ENCODE measurements at places on chromosomes 5 and 9.

DNA sequence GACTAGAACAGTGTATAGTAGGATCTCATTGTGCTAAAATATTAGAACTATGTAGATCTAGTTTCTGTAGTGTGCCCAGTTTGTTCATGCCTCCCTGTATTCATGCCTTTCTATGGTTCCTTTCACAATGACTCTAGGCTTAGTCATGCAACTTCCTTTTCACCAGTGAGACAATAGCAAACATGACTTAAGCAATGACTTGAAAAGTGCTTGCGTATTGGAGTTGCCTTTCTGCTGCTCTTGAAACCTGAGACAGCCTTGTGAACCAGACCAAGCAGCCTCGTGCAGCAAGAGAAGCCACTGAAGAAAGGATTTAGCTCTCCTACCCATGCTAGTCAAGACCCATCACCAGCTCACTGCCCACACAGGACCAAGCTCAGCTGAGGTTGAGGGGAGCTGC lies 294.5 kb upstream of the TAS2R1 start:
- DNase-seq: no peak

- no peak for DNase-seq
These were observed 483.3 kb downstream of the ARHGEF28 start for GRCh38 chr5:74109344-74109743.

DNA sequence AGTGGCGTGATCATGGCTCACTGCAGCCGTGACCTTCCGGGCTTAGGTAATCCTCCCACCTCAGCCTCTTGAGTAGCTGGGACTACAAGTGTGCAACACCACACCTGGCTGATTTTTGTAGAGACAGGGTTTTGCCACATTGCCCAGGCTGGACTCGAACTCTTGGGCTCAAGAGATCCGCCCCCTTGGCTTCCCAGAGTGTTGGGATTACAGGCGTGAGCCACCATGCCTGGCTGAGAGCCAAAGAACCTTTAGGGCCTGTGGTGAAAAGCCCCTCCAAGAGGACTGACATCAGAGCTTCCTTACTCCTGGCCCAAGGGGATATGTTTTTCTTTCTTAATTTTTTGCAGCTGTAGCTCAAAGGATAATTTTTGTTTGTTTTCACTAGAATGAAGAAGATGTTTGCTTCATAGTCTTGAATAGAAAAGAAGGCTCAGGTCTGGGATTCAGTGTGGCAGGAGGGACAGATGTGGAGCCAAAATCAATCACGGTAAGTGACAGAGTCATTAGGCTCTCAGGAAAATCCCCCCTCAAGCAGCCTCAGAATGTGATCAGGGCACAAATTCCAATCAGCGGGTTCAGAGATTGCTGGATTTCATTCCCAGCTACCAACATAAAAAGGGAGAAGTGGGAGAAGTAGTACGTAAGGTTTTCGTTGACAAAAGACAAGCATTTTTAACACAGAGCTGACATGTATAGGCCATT lies 77.1 kb downstream of the GOLPH3 start:
- DNase-seq: no peak

GRCh38 chr5:10085185-10085584 lies 164.5 kb downstream of the ATPSCKMT start:
- no peak for DNase-seq

Data from stimulated activated CD4-positive, alpha-beta T cell treated with anti-CD3 and anti-CD28 coated beads, Interleukin-1b, Interleukin-23, amount 100 ng/mL, for 24 hours (primary cell).